ENCODE measurements at places on chromosomes 11 and 22. TPM values are rescaled to one million over a fixed set of nuclear protein-coding genes. Genes with fewer than 3 reads are reported as not detected.

The GPHA2 gene
- total RNA-seq: not detected

The OR4D5 gene
- not detected for total RNA-seq

The P2RY6 gene
- not detected for total RNA-seq

The ACR gene
- total RNA-seq: 0.14 TPM

The CHRM1 gene
- not detected for total RNA-seq

The POTEH gene
- total RNA-seq: not detected

The DGCR6 gene
- total RNA-seq: 2.1 TPM

The SLN gene
- total RNA-seq: not detected

The KLHL35 gene
- total RNA-seq: 0.57 TPM

The MS4A4E gene
- total RNA-seq: not detected

The SMC1B gene
- total RNA-seq: not detected

The ASPHD2 gene
- 3.4 TPM for total RNA-seq

The IL17REL gene
- total RNA-seq: not detected

The RBFOX2 gene
- total RNA-seq: 93.0 TPM

The TREH gene
- not detected for total RNA-seq

All from nasal cavity respiratory epithelium epithelial cell of viscerocranial mucosa (primary cell).